Activated CD4-positive, CD25-positive, alpha-beta regulatory T cell treated with anti-CD3 and anti-CD28 coated beads, Interleukin-2, amount 50 U/mL, for 72 hours (primary cell): ENCODE measurements at places on chromosomes 2 and 18.

GRCh38 chr18:78242254-78242643 lies 737.4 kb upstream of the SALL3 start:
- DNase-seq, result no peak

DNA sequence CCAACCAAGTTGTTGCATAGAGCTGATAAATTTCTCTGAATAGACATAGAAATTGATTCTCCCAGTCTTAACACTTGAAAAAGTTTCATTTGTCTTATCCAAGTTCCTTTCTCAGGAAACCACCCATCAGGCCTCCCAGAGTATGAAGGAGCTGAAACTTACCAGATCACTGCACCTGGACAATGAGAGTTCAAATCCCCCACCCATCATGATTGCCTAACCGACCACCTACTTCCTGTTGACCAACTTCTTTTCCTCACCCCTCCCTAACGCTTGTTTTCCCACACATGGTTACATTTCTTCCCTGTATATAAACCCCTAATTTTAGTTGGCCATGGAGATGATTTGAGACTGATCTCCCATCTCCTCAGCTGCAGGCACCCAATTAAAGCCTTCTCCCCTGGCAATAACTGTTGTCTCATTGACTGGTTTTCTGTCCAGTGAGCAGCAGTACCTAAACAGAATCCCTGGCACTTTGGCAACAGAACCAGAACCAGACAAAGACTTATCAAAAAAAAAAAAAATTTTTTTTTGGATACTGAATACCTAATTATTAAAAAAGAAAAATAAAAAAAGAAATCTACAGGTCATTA lies 103.0 kb downstream of the SPIRE1 start:
- no peak for DNase-seq

DNA sequence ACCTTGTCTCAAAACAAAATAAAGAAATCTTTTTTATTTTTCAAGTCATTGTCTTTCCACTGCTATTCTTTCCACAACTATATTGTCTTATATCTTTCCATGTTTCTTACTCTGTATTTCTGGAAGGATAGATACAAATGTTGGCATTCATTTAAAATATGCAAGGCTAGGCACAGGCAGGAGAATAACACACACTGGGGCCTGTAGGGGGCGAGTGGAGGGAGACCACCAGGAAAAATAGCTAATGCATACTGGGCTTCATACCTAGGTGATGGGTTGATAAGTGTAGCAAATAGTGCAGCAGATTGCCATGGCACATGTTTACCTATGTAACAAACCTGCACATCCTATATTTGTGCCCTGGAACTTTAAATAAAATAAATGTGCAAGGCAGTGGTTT lies 9.6 kb downstream of the MRPL30 start:
- no peak for DNase-seq

- no peak for DNase-seq
Measured at GRCh38 chr2:230557065-230557464, 141.1 kb downstream of the SP100 start.

GRCh38 chr2:228938629-228939028 lies 332.5 kb downstream of the PID1 start:
- no peak for DNase-seq

- peak; percentile 55 for DNase-seq
Measured at GRCh38 chr18:79523206-79523735, 127.5 kb downstream of the NFATC1 start.

DNA sequence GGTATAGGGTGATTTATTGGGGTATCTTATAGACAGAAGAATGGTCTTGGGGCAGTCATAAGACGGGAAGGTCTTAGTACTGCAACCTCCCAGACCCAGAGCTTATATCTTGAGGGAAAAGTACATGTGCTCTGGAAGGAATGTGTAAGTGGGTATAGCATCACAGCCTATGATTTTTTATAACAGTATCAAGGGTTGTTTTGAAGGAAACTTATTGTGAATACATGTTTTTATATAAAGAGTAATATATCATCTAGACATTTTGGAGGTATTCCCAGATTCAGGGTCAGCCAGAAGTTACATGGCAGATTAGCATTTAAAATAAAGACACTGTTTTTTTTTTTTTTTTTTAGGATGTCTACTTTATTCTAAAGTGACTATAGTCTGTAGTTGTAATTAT lies 47.6 kb upstream of the STON1 start:
- no peak for DNase-seq

GRCh38 chr2:234863043-234863934 lies 88.5 kb upstream of the SH3BP4 start:
- no peak for DNase-seq

- peak; percentile 94 for DNase-seq
Measured at GRCh38 chr2:237923481-237924163, 43.2 kb upstream of the UBE2F start.

DNA sequence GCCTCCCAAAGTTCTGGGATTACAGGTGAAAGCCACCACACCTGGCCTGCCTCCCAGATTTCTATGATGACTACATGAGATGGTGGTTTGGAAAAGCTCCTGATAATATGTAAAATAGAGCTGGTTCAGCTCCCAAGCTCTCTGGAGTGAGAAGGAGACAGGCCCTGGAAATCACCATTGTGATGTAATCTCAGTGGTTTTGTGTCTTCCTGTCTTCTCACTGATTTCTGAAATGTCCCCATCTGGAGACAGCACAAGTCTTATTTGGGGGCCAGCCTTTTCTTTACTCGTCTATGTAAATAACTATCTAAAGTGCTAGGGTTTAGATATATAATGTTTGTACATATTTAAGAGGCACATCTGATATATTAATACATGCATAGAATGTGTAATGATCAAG lies 64.0 kb downstream of the CCNT2 start:
- DNase-seq, result no peak

GRCh38 chr2:61045999-61046398 lies 19.7 kb upstream of the SANBR start:
- no peak for DNase-seq
